ENCODE measurements at places on chromosomes 2 and 18. TPM values are rescaled to one million over a fixed set of nuclear protein-coding genes. Genes with fewer than 3 reads are reported as not detected.

MC5R gene
- total RNA-seq: not detected

COL3A1 gene
- total RNA-seq: not detected

ATP6V1C2 gene
- total RNA-seq: not detected

CD226 gene
- 5.2 TPM for total RNA-seq

PER2 gene
- total RNA-seq: 6.3 TPM

TRIM54 gene
- total RNA-seq: not detected

KLF11 gene
- total RNA-seq: 7.8 TPM

IL1B gene
- total RNA-seq: 5.0 TPM

DQX1 gene
- total RNA-seq: 5.2 TPM

CARF gene
- 6.5 TPM for total RNA-seq

RAB6C gene
- not detected for total RNA-seq

CCDC141 gene
- total RNA-seq: not detected

SP100 gene
- 65.1 TPM for total RNA-seq

SEH1L gene
- total RNA-seq: 41.0 TPM

SOWAHC gene
- 33.0 TPM for total RNA-seq

RBBP8 gene
- total RNA-seq: 692 TPM

KYNU gene
- total RNA-seq: 3.3 TPM
